ENCODE measurements at places on chromosomes 12 and 14. TPM values are rescaled to one million over a fixed set of nuclear protein-coding genes. Genes with fewer than 3 reads are reported as not detected.

Gene ACTR6
- total RNA-seq = 16.5 TPM

Gene LRRC9
- not detected for total RNA-seq

Gene ABCB9
- 6.3 TPM for total RNA-seq

Gene SLC17A8
- total RNA-seq = not detected

Gene PNMA1
- 19.5 TPM for total RNA-seq

Gene KRT6C
- total RNA-seq = not detected

Gene FGF6
- not detected for total RNA-seq

Gene VRTN
- total RNA-seq = not detected

Gene DNAJC22
- total RNA-seq = 4.6 TPM

Gene PKP2
- under 0.01 TPM for total RNA-seq

Gene TCL1B
- not detected for total RNA-seq

Gene COX6A1
- 512 TPM for total RNA-seq

Gene OTOGL
- total RNA-seq = under 0.01 TPM

Gene RIMBP2
- total RNA-seq = 0.17 TPM

Gene CAPRIN2
- 20.3 TPM for total RNA-seq

Gene BRAP
- 19.0 TPM for total RNA-seq

Gene BCL11B
- total RNA-seq = under 0.01 TPM

Gene TPPP2
- not detected for total RNA-seq

Gene STAC3
- total RNA-seq = 0.26 TPM

Gene NOC4L
- total RNA-seq = 6.8 TPM

Gene PLEKHD1
- under 0.01 TPM for total RNA-seq

Gene TAS2R7
- total RNA-seq = not detected

Gene CDH24
- 5.6 TPM for total RNA-seq

Gene CEP170B
- total RNA-seq = 10.3 TPM

Gene DBX2
- not detected for total RNA-seq

Gene SMIM41
- 2.0 TPM for total RNA-seq

All from fibroblast of lung (primary cell).